AG08395 (cell line): ENCODE measurements at places on chromosomes 16 and 17.

DNA sequence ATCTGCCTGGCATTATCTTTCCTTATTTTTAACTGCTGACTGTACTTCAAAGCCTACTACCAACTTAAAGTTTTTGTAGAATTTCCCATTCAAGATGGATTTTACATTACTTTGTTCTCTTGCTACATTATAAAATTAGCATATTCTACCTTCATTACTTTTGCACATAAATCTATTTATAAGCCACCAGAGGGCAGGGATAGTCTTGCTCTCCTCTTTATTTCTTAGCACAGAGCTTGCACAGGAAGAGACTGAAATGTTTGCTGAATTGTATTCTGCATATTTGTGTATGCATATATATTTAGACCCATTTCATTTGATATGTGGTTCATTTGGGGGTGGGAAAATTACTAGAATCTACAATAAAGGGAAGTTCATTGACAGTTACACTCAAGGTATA is 108.0 kb downstream of the SKAP1 start:
- peak; percentile 23 for DNase-seq

- no peak for DNase-seq
Measured at GRCh38 chr17:77456951-77457548, 316.3 kb downstream of the SEC14L1 start.

- no peak for DNase-seq
Measured at GRCh38 chr17:79648181-79648831, 37.5 kb upstream of the RBFOX3 start.

GRCh38 chr16:30715750-30716445 is 16.9 kb downstream of the SRCAP start:
- no peak for DNase-seq

GRCh38 chr16:67024384-67025209 is 4.4 kb upstream of the CBFB start:
- DNase-seq, result no peak

DNA sequence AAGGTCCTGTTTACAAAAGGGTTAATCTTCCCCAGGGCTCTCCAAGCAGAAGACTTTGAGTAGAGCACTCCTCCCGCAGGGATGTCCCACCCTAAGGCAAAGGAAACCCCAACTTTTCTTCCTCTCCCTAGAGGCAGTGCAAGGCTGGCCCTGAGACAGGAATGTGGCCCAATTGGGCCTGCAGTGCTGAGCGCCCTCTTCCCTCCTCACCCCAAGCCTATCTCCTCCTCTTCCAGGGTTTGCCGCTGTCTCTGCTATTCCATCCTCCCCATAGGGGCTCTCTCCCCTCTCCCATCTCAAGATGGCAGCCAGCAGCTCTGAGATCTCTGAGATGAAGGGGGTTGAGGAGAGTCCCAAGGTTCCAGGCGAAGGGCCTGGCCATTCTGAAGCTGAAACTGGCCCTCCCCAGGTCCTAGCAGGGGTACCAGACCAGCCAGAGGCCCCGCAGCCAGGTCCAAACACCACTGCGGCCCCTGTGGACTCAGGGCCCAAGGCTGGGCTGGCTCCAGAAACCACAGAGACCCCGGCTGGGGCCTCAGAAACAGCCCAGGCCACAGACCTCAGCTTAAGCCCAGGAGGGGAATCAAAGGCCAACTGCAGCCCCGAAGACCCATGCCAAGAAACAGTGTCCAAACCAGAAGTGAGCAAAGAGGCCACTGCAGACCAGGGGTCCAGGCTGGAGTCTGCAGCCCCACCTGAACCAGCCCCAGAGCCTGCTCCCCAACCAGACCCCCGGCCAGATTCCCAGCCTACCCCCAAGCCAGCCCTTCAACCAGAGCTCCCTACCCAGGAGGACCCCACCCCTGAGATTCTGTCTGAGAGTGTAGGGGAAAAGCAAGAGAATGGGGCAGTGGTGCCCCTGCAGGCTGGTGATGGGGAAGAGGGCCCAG is 1.0 kb downstream of the PRRT2 start:
- DNase-seq, result no peak

GRCh38 chr17:57705921-57706695 is 39.0 kb downstream of the CCDC182 start:
- no peak for DNase-seq
